ENCODE measurements at places on chromosomes 1 and 21.

- DNase-seq: no peak
Observed at GRCh38 chr21:42086969-42087368, 15.9 kb downstream of the UMODL1 start.

DNA sequence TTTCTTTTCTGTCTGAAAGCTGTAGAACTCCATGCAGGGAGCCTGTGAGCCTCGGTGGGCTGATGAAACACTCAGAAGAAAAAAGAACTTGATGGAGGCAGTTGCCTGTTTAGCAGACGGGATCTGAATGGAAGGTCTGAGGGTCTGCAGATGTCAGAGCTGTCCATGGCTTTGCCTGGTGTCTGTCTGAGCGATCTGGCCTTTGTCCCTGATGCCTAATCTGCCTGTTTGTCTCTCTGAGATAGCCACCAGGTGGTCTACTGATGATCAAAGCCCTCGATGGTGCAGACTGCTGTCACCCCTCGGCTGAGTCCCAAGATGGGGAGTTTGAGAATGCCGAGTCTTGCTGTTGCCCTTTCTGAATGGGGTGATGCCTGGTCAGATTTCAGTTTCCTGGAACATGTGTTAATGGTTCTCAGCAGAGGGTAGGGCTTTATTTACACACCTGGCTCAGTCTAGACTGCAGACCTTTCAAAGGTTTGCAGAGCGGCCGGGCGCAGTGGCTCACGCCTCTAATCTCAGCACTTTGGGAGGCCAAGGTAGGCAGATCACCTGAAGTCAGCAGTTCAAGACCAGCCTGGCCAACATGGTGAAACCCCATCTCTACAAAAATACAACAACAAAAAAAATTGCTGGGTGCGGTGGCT, 90.4 kb downstream of the KIF26B start:
- DNase-seq: no peak

GRCh38 chr1:25073640-25074270, 143.7 kb upstream of the RUNX3 start:
- no peak for DNase-seq

GRCh38 chr1:31707711-31708110, 3.9 kb upstream of the COL16A1 start:
- no peak for DNase-seq

- no peak for DNase-seq
Observed at GRCh38 chr1:214454569-214455396, 96.6 kb downstream of the PTPN14 start.

DNA sequence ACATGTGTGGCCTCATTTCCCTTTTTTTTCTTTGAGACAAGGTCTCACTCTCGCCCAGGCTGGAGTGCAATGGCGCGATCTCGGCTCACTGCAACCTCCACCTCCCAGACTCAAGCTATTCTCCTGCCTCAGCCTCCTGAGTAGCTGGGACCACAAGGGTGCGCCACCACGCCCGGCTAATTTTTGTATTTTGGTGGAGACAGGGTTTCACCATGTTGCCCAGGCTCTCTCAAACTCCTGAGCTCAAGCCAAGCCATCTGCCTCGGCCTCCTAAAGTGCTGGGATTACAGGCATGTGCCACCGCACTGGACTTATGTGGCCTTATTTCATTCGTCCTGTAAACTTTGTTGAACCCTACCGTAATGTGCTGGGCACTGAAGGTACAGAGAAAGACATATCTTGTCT, 569 bp upstream of the WARS2 start:
- DNase-seq: no peak

- DNase-seq: peak; percentile 55
Observed at GRCh38 chr1:175154629-175155472, 37.7 kb downstream of the KIAA0040 start.

- no peak for DNase-seq
Observed at GRCh38 chr1:234656070-234656895, 46.3 kb upstream of the IRF2BP2 start.

GRCh38 chr1:172143384-172144055, 277.0 kb upstream of the C1orf105 start:
- no peak for DNase-seq

DNA sequence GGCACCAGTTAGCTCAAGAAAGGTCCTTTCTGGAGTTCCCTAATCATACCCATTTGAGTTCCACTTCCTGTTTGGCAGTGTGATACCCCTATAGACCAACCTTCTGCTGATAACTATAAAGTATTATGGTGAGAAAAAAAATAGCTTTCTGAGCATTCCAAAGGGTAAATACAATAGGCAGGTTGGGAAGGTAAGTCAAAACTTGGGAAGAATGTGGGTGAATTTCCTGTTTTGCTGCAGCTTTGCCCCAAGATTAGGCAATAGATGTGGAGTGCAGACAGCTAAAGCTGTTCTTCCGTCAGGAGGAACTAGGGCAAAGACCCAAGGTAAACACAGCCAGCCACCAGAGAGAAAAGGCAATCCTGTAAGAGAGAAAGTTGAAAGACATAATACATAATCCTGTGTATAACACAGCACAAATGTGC, 49.9 kb upstream of the GUCA2A start:
- DNase-seq: no peak

GRCh38 chr1:115543247-115543646, 98.5 kb upstream of the VANGL1 start:
- no peak for DNase-seq

GRCh38 chr1:111302374-111302773, 11.7 kb downstream of the CHIA start:
- DNase-seq: no peak

DNA sequence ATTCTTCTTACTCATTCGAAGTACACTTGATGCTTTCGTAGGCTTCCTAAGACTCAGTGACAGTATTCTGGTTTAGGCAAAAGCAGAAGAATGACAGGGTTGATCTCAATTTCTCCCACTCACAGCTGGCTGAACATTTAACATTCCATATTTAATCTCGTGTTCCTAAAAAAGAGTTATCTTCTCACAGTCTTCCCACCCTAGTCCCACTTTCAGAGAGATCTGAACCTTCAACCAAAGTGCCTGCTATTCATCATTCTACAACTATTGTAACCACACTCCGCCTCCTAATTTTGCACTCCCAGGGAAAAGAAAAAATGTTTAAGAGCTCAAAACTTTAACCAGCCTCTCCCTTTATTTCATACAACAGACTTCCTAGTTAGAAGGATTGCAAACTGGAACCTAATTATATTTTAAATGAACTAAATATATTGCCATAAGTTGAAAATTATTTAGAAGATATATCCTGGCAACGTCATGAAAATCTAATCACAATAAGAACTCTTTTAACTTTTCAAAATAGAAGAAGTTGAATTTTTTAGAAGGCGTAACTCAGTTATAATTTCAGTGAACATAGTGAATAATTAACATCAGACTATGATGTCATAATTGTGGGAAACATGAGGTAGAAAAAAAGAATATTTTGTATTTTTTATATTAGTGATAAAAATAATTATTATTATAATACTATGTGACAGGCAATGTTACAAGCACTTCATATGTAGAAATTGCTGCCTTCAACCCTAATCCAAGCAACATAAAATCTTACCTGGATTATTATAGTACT, 540.9 kb upstream of the ADGRL2 start:
- DNase-seq: no peak

GRCh38 chr1:97451046-97451826, 469.6 kb downstream of the DPYD start:
- DNase-seq: no peak

GRCh38 chr21:43270800-43271301, 102.0 kb downstream of the CRYAA start:
- DNase-seq: no peak

DNA sequence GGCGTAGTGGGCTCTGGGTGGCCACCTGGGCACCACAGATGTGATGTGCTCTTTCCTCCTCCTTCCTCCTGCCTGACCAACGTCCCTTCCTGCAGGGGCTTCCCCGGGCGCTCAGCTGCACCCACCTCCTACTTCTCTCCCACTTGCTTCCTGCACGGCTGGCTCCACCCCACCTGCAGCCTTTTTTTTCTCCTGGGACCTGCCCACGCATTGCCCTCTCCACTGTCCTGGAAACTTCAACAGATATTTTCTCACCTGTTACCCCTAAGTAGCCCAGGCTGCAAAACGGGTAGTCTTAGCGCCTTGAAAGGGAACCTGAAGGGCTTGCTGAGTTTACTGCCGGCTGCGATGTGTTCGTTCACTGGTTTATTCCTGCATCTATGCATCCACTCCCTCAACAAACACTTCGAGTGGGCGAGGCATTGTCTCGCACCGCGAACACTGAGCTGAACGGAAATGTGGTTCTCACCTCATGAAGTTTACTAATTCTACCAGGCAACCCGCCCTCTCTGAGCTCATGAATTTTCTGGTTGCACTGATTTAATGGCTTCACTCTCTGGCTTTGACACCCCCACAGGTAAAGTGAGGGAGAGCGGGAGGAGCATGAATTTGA, 23.6 kb downstream of the ZBTB18 start:
- DNase-seq: peak; percentile 36

- no peak for DNase-seq
Observed at GRCh38 chr1:208654241-208654640, 410.1 kb upstream of the PLXNA2 start.

DNA sequence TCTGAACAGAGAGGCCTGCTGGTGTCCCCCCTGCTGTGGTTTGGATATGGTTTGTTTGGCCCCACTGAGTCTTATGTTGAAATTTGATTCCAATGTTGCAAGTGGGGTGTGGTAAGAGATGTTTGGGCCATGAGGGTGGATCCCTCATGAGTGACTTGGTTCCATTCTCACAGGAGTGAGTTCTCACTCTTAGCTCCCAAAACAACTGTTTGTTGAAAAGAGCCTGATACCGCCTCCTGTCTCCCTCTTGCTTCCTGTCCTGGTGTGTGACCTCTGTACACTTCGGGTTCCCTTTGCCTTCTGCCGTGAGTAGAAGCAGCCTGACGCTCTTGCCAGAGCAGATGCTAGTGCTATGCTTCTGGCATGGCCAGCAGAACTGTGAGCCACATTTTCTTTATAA, 60.5 kb downstream of the C21orf91 start:
- DNase-seq: no peak

GRCh38 chr1:220213382-220213983, 58.8 kb downstream of the RAB3GAP2 start:
- DNase-seq: no peak

GRCh38 chr1:55217226-55217986, 2.2 kb upstream of the USP24 start:
- DNase-seq: no peak

DNA sequence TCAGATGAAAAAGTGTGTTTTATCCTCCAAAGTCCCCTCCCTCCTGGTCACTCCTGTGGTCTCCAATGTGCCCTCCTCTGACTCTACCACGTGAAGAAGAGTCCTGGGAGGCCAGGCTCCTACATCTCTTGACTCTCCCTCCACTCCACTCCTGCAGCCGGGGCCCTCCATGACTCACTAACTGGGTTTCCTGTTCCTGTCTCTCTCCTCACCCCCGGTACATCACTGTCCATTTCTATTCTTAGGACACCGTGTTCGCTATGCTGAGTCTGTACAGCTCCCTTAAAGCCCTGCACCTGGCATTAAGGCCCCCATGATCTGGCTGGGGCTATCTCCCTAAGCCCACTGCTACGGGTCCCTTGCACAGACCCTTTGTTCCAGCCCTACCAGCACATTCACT, 93.4 kb downstream of the BCAR3 start:
- DNase-seq: no peak

DNA sequence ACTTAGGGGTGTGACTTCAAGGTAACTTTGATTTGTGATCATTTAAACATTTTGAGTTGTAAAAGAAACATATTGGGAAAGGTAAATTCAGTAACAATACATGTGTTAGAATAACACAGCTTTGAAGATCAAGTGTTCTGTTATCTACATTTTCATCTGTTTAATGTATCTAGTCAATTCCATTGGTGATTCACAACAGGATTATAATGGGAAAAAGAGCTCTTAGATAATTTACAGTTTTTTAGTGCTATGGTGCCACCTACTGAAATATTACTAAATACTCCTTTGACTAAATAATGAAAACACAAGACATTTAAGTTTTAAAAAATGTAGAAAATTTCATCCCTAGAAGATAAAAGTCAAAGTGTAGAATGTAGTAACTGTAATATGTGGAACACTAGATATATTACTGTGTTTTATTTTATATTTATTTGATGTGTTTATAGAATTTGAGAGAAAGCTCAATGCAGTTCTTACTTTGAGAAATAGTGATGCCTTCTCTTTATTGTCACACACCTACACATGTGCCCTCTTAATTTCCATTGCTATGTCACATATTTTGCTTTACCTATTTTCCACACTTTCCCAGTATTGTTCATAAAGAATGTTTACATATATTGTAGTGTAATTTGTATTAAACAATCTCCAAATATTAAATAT, 47.4 kb downstream of the PTPRC start:
- DNase-seq: no peak

- no peak for DNase-seq
Observed at GRCh38 chr21:30831194-30831765, 1.7 kb upstream of the KRTAP7-1 start.

DNA sequence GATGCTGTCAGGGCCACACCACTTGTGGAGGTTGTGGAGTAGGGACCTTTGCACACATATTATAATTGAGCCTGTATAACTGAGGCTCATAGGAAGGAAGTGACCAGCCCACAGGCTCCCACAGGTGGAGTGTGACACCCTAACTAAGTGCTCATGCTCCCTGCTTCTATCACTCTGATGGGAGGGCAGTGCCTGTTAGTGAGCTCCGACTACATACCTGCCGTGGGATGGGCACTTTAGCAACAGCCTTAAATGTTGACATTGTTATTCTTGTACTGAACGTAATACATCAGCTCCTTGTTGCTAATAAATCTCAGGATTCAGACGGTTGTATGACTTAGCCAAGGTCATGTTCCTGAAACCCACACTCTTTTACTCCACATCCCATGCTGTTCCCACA, 58.0 kb downstream of the BEND5 start:
- no peak for DNase-seq

GRCh38 chr1:158014731-158015320, 21.4 kb downstream of the KIRREL1 start:
- DNase-seq: no peak

- DNase-seq: no peak
Observed at GRCh38 chr21:31665397-31665796, 5.9 kb downstream of the SOD1 start.

- DNase-seq: no peak
Observed at GRCh38 chr21:40291560-40291959, 424.3 kb downstream of the PCP4 start.

DNA sequence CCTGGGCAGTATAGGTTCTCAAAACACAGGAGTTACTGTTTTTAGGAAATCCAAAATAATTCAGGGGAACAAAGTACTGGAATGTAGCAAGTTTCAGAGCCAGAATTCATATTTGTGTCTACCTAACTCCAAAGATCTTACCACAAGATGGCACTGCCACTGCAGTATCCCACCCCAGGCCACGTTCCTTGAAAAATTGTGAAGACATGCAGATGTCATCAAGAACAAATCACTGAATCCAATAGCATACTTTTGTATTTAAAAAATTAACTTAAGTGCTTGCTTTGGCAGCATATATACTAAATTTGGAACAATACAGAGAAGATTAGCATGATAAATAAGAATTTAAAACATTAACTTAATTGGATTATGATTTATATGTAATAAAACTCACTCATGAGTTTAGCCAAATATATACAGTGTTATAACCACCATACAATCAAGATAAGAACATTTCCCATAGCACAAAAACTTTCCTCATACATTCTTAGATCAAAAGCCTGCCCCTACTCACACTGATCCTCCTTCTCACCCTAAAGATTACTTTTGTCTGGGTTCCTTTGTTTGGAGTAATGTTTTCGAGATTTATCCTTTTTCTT, 209.9 kb downstream of the FAF1 start:
- DNase-seq: no peak
